ENCODE measurements at places on chromosomes 3 and 15. TPM values are rescaled to one million over a fixed set of nuclear protein-coding genes. Genes with fewer than 3 reads are reported as not detected.

DNA sequence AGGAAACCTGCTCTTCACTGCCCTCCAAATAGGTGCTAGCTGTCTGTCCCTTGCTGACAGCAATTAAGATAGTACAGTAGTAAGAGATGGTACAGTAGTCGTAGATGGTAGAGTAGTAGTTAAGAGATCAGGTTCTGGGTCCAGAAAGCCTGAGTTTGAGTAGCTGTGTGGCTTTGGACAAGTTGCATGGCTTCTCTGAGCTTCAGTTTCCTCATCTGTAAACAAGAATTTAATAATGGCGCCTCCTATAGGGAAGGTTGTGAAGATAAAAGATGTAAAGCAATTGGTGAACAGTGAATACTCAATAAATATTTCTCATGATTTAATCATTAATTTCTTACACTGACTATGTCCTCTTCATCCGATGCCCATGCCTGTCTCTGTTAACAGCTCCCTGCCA, 86.9 kb upstream of the BCL6 start:
- DNase-seq, result no peak
- H3K36me3 ChIP-seq, result no peaks in the 10 kb centered on the region
- no peak overlapping the region for H3K27ac ChIP-seq
- no peak overlapping the region for H3K4me3 ChIP-seq
- H3K27me3 ChIP-seq, result no peaks in the 10 kb centered on the region
- no peaks in the 10 kb centered on the region for H3K4me1 ChIP-seq

The WNT5A gene
- total RNA-seq, result 4.6 TPM

The LMCD1 gene
- total RNA-seq, result 8.6 TPM

DNA sequence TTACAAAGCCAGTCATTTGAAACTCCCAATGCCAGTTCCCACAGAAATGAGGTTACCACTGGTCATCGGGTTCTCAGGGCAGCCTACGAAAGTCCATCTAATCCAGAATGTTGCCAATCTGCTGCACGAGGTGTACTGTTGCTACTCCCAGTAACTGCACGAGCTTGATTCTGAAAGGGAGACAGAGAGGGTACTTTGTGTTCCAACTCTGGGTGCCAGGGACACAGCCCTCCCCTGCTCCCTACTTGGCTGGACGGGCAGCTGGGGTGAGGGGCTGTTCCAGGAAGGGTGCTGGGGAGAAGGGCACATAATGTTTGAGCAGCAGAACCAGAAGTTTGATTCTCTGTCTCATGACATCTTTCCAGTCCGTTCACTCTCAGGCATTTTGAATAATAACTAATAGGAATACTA, 27.1 kb upstream of the OSBPL11 start:
- H3K4me1 ChIP-seq, result no peaks in the 10 kb centered on the region
- no peaks in the 10 kb centered on the region for H3K36me3 ChIP-seq
- H3K4me3 ChIP-seq, result no peak overlapping the region
- H3K27me3 ChIP-seq, result no peaks in the 10 kb centered on the region
- DNase-seq, result no peak

DNA sequence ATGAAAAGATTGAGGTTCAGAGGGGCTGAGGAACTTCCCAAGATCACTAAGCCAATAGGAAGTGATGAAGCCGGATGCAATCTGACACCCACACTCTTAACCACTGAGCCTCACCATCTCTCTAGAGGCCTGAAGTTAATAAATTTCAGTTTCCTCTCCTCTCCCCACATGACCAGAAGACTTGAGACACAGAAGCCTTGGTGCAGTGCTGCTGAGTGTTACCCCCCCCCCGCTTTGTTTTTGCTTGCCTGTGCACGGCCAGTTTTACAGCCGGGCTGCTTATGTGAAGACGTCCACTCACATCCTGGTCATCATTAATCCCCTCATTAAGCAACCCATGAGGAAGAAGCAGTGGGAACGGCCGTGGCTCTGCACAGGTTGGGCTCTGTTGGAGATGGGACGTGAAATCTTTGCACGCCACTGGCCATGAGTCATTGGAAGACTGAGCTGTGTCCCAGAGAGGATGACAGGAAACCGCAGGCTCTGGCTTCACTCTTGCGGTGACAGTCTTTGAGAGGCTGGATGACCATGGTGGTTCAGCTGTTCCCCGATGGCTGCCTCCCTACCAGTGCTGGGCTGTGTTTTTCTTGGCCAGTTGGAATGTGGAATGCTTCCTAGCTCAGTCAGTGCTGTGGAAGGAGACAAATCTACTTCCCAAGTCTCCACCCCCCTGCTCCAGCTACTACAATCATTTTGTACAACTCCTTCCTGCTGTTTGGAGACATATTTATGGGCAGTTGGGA, 232.6 kb upstream of the LRTM1 start:
- peak overlapping the region; percentile 54 for H3K27ac ChIP-seq
- H3K4me3 ChIP-seq, result no peak overlapping the region
- no peaks in the 10 kb centered on the region for H3K4me1 ChIP-seq
- no peaks in the 10 kb centered on the region for H3K27me3 ChIP-seq

DNA sequence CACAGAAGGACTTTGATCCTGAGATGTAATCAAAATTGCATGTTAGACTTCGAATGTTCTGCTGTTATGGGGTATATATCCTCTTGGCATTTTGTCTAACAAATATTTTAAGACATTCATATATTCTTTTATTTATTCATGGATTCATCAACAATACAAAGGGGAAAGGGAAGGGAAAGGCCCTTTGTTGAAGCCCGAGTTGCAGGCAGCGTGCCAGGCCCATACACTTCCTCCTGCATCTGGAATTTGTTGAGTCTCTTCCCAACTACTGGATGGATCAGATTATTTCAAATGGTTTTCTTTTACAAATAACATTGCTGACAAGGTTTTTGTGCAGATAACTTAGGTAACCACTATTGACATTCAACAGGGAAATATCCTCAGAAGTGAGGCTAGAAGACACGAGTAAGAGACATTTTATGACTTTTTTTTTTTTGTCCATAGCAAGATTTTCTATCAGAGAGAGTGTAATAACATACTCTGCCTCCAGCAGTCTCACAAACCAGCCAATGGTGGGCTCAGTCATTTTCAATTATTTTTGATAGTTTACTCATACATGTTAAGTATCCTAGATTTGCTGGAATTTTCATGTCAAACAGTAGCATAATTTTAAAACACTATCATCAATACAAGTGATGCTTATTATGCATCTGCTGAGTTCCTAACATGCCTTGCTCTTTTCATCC, 94.3 kb downstream of the RPL39L start:
- H3K27me3 ChIP-seq, result no peaks in the 10 kb centered on the region
- no peaks in the 10 kb centered on the region for H3K36me3 ChIP-seq
- no peak for DNase-seq

DNA sequence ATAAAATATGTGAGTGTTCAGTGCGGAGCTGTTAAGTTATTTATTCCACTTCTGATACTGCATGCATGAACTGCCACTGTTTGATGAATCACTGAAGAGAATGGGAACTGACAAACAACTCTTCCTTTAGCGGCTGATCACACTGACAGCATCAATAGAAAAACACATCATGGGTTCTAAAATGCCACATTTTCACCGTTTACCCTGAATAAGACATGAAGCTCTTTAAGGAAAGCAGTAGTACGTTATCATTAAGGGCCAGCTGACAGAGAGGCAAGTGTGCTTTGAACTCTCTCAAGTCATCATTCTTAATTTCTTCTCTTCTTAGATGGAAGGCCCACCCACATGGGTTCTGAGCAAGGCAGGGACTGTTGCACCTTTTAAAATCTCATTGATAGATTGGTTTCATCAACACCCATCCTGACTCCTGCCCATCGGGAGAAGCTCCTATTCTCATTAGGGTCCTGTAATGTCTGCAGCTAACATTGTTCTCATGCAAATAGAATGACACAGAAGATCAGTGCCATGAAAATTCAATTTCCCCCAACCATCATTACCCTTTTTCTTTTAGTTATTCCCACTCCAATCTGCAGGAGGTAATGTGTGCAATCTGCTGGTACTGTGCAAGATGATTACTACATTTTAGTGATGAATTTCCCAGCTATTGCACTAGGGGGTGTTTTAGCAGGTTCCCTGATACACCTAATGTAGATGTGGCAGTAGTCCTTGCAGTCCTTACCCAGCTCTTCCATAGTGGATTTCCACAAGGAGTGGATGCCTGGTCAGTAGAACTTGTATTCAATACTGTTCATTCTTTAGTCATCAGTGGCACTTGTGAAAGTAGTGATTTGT, 119.1 kb downstream of the ROBO2 start:
- DNase-seq, result no peak
- no peak overlapping the region for H3K4me3 ChIP-seq
- no peaks in the 10 kb centered on the region for H3K36me3 ChIP-seq

DNA sequence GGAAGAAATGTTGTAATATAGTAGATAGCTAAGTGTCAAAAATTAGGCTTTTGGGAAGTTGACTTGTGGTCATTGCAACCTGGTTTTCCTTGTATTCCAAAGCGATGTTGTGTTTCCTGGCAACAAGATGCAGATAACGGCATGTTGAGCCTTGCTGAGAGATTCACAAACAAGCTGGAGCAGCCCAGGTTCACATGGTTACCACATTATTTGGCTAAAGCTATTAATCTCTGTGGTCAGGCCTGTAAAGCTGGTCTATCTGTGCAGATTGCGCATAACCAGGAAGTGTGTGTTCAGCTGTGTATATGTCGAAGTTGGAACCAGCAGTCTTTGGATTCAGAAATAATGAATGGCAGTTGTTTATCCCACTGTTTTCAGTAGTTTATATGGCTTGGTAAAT, 6.6 kb downstream of the TIPARP start:
- DNase-seq, result no peak
- peaks cover 4% of the 10 kb centered on the region for H3K4me1 ChIP-seq
- H3K27me3 ChIP-seq, result no peaks in the 10 kb centered on the region
- peaks cover 14% of the 10 kb centered on the region for H3K36me3 ChIP-seq

DNA sequence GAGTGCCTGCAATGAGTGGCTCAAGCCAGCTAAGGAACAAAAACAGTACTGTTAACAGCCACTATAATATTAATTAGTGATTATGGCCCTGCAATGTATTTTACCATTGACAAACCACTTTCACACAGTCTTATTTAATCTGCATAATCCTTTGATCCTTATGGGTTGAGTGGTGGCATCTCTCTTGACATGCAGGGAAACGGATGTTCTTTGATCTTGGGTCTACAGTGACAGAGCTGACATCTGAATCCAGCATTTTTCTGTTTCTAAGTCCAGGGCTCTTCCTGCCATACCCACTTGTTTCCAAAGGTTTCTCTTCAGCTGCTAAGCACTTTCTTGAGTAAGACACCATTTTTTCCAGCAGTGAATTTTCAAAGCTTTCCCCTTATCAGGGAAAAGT, 277.7 kb upstream of the ROPN1 start:
- H3K27ac ChIP-seq, result no peak overlapping the region
- no peak overlapping the region for H3K4me3 ChIP-seq
- no peaks in the 10 kb centered on the region for H3K36me3 ChIP-seq
- no peaks in the 10 kb centered on the region for H3K27me3 ChIP-seq

DNA sequence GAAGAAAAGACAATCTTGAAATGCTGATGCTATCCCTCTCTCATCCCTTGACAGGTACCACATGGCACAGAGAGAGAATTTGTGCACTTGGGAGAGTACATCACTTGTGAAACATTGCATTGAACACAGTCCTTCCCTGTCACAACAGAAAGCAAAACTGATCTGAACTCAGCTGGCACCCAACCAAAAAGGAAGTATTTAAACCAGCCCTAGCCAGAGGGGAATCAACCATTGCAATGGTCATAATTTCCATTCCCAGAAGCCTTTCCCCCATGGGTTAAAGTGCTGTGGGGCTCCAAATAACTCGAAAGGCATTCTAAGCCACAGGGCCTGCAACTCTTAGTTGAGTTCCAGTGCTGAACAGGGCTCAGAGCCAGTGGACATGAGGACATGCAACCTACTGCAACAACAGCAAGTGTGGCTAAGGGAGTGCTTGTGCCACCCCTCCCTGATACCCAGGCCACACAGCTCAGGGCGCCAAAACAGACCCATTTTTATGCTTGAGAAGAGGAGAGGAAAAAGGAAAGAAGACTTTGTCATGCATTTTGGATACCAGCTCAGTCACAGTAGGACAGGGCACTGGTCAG, 530.8 kb upstream of the BCHE start:
- H3K4me1 ChIP-seq, result no peaks in the 10 kb centered on the region
- no peak overlapping the region for H3K4me3 ChIP-seq
- H3K27me3 ChIP-seq, result no peaks in the 10 kb centered on the region
- no peak for DNase-seq

- H3K4me3 ChIP-seq, result no peak overlapping the region
- H3K36me3 ChIP-seq, result no peaks in the 10 kb centered on the region
- no peaks in the 10 kb centered on the region for H3K27me3 ChIP-seq
- H3K27ac ChIP-seq, result no peak overlapping the region
- H3K4me1 ChIP-seq, result no peaks in the 10 kb centered on the region
- DNase-seq, result no peak
Measured at GRCh38 chr3:182879031-182879611, 85.8 kb downstream of the ATP11B start.

DNA sequence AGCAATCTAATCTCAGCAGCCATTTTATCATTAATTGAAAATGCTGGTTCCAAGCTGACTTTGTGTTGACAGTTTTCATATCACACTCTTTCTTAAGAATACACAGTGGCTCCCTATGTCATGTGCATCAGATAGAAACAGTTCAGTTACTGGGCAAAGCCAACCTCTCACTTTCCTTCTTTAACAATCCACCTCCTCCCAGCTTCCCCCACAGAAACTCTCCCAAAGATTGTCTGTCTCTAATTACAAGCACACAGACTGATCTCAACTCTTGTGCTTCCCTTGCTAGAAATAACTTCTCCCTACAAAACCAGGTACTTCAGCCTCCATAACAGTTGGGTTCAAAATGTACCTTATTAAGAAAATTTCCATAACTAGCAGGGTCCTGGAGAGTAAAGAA, 228.9 kb upstream of the WNT5A start:
- no peaks in the 10 kb centered on the region for H3K4me1 ChIP-seq
- no peaks in the 10 kb centered on the region for H3K36me3 ChIP-seq
- no peaks in the 10 kb centered on the region for H3K27me3 ChIP-seq
- no peak for DNase-seq

- no peaks in the 10 kb centered on the region for H3K36me3 ChIP-seq
- H3K4me3 ChIP-seq, result no peak overlapping the region
- DNase-seq, result no peak
- H3K4me1 ChIP-seq, result no peaks in the 10 kb centered on the region
- H3K27ac ChIP-seq, result no peak overlapping the region
Measured at GRCh38 chr15:61796056-61796455, 264.2 kb downstream of the VPS13C start.

- no peaks in the 10 kb centered on the region for H3K36me3 ChIP-seq
- H3K27me3 ChIP-seq, result no peaks in the 10 kb centered on the region
- no peaks in the 10 kb centered on the region for H3K4me1 ChIP-seq
- no peak overlapping the region for H3K4me3 ChIP-seq
- DNase-seq, result no peak
Measured at GRCh38 chr3:59609657-59610348, 560.0 kb upstream of the CFAP20DC start.

The CP gene
- total RNA-seq, result 27.2 TPM

The TICRR gene
- 2.3 TPM for total RNA-seq

DNA sequence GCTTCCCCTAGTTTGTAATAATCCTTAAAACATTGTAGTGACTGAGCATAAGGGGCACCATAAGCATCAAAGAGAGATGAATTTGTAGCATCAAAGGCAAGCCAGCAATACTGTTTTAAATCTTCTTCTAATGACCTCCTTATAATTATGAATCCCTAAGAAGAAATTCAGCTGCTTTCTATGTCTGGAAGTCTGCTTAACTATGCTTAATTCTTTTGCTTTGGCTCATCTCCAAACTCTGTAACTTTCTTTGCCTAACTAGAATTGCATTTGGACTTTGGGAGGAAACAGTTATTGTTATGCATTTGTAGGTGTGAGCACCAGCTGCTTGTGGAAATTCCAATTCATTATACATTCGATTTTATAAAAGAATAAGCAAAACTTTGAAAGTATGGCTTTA, 117.7 kb upstream of the SPATA16 start:
- no peak overlapping the region for H3K4me3 ChIP-seq
- no peaks in the 10 kb centered on the region for H3K4me1 ChIP-seq
- no peak for DNase-seq
- H3K27ac ChIP-seq, result no peak overlapping the region
- H3K36me3 ChIP-seq, result no peaks in the 10 kb centered on the region

The RAB6B gene
- total RNA-seq, result 0.80 TPM

The IL12A gene
- total RNA-seq, result not detected

Data from Peyer's patch (tissue), 4 donors.